ENCODE measurements at places on chromosomes 3 and 15.

- DNase-seq: no peak
Measured at GRCh38 chr3:193686665-193687483, 93.9 kb downstream of the OPA1 start.

- no peak for DNase-seq
Measured at GRCh38 chr3:156750874-156751245, 75.3 kb upstream of the LEKR1 start.

DNA sequence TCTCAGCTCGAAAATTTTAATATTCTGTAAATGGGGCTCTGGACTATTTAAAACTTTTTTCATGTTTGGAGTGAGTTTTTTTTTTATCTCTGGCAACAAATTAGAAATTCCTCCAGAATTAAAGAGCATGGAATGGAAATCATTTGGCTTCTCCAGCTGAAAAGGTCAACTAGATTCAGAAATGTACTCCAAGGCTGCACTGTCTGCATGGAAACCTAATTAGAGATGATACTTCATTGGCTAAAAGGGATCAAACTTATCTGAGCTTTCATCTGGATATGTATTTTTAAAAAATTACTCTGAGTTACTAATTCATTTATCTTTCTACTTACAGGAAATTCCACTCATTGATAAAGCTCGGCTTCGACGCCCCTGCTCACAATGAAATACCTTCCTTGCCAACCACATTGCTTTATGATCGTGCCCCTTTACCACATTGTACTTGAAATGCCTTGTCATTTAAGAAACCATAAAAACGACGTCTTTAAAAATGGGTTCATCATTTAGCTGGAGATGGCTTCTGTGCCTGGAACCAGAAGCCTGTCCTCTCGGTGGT is 285.5 kb upstream of the ICE2 start:
- no peak for DNase-seq

DNA sequence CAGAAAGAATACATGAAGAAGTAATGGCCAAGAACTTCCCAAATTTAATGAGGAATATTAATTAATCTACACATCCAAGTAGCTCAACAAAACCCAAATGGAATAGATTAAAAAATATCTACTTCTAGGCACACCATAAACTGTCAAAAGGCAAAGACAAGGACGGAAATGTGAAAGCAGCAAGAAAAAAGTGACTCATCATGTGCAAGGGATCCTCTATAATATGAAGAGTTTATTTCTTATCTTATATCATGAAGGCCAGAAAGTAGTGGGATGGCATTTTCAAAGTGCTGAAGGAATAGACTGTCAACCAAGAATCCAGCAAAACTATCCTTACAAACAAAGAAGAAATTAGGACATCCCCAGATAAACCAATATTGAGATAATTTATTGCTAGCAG is 73.9 kb upstream of the PRICKLE2 start:
- no peak for DNase-seq

- peak; percentile 84 for DNase-seq
Measured at GRCh38 chr3:101925564-101925963, 76.2 kb downstream of the NFKBIZ start.
